ENCODE measurements at places on chromosomes 2 and 18.

DNA sequence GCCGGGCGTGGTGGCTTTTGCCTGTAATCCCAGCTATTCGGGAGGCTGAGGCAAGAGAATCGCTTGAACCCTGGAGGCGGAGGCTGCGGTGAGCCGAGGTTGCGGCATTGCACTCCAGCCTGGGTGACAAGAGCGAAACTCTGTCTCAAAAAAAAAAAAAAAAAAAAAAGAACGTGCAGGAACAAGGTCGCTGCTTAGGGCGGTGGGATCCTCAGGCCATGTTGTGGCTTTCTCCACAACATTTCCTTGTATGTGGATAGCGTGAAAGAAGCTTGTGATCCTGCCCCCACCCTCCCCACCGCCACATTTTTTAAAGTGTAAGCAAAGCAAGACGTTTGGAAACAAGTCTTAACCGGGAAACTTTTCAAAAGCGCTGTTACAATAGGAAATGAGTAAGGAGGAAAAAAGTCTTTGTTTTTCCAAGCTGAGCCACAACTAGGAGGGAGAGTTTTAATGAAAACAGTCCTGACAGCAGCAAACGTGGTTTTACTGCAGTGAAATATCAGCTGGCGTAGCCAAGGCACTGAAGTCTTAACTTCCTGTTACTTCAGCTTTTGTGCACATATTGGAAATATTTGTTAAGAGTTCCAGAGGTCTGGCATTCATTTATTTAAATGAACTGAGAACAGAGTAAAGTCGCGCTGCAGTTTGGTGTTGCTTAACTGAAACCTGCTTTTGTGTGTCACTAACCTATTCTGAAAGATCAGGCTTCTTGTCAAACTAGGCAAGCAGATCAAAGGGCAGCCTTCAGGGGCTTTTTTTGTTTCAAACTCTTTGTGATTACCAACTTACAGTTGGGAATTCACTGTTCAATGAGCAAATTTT lies 3.8 kb downstream of the TGIF1 start:
- DNase-seq, result no peak

DNA sequence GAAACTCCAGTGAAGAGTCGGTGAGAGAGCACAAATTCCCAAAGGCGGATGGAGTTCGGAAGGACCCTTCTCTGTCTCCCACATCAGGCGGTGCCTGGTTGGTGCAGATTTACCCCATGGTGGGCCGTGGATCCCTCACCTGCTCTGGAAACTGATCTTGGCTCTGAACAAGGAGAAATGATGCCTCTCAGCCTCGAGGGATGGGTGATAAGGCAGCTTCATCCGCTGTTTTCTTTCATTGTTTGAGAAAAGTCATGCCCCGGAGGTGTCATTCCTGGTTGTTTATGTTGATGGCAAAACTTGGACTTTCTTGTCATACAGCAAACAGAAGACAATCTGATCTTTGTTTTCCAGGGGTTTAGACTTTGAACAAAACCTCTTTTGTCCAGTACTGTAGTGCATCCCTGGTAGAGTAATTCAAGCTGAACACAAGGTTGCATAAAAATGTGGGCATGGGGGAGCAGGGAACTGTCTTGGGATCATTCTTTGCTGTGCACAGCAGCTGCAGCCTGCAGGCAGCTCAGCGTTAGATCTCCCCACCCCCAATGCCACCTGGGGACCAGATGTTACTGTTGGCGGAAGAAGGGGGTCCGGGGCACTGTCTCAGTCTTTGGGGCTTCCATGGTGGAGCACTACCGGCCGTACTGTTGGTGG lies 81.3 kb downstream of the NFATC1 start:
- DNase-seq, result no peak

GRCh38 chr2:149653831-149654445 lies 66.4 kb upstream of the MMADHC start:
- DNase-seq, result no peak

DNA sequence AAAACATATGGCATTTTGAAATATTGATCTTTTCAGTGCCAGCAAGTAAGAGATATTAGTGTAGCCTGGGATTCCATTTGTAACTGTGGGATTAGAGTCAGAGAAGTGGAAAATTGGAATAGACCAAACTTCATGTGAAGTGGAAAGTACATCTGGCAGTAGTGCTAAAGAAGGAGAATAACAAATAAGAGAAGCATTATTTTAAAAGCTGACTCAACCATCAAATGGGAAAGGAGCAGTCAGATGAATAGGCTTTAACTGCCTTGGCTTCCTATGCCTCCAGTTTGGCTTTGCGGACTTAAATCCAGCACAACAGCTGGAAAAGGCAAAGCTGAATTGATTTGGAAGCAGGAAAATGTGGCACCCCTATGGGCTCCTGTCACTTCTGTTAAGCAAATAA lies 623.1 kb downstream of the TSN start:
- DNase-seq, result no peak

DNA sequence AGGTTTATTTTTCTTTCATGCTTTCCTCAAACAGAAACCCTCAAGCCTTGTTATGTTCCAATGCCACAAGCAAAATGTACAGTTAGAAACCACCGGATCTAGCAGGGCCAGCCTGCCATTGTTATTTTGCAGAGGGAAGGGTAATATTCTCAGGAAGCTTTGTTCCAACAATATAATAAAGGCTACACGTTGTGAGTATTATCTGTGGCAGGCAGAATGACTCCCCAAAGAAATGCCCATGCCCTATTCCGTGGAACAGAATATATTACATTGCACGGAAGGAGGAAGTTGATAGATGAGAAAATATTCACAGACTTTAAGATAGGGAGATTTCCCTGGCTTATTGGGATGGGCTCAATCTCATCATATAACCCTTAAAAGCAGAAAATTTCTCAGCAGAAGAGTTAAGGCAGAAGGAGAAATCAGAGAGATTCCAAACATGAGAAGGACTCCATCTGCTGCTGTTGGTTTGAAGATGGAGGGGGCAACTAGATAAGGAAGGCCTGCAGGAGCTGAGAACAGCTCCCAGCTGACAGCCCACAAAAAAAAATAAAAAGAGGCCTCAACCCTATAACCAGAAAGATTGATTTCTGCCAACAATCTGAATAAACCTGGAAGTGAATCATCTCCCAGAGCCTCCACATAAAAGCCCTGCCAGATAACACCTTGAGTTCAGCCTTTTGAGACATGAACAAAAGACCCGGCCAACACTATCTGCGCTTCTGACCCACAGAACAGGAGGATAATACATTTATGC lies 466.6 kb downstream of the LPIN1 start:
- DNase-seq, result no peak

DNA sequence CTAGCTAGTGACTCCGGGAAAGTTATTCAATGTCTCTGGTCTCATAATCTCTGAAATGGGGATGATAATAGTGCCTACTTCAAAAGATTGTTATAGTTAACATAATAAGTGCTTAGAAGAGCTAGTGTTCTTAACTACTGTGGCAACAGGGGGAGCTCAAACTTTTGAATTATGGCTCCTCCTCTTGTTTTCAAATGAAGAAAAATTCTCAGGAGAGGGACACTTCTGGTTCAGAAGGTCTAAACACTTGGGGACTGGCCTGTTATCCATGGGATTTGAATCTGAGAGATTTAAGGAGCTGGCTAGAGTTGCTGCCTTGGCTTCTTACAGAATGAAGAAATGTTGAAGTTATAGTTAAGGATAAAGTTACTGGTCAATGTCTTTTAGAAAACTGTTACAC lies 92.2 kb upstream of the ITGB6 start:
- peak; percentile 35 for DNase-seq

DNA sequence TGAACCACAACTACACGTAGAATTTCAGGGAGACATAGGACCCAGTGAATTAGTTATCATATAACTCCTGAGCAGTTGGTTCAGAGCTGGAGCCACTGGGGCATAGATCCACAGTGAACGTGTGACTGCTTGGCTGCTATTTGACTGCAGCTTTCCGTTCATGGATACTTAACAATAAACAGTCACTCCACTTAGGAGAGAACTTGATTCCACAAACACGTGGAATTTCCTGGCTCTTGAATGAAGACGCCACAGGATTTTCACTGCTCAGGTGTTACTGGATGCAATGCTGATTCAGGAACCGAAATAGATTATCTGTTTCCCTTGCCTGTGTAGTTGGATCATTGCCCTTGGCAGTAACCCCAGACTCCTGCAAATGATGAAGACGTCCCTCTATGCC lies 679.1 kb upstream of the ZEB2 start:
- DNase-seq, result no peak

DNA sequence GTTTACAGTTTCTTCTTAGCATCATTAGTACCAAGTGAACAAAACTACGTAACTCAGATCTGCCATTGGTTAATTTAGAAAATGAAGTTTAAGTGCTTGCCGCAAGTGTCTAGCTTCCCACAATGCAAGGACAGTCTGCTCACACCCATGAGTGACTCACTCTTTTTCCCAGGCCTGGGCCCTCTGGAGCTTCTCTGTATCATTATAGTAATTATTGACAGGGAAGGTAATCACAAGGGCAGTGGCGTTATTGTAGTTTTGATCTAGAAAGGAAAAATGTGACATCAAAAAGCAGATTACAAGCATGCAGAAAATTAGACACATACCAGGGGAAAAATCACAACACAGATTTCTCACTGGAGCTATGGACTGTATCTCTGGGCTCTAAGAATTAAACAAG lies 38.5 kb downstream of the NPC1 start:
- DNase-seq, result no peak

GRCh38 chr2:118118479-118118878 lies 30.2 kb downstream of the INSIG2 start:
- no peak for DNase-seq

All from NCI-H82 (cell line).